ENCODE measurements at places on chromosomes 3 and 15.

DNA sequence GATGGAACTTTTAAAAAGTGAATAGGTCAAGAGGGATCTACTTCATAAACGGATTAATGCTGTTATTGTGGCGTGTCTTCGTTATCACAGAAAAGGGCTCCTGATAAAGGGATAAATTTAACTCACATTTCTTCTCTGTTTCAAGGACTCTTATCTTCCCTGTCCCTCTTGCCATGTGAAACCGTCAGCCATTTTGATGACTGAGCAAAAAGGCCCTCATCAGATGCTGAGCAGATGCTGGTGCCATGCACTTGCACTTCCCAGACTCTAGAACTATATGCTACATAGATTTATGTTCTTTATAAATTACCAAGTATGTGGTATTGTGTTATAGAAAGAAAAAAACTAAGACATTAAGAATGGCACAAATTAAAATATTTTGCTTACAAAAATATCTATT is 1011.8 kb upstream of the GBE1 start:
- DNase-seq = no peak

- peak; percentile 22 for DNase-seq
Observed at GRCh38 chr15:80414546-80415357, 10.6 kb downstream of the ARNT2 start.

DNA sequence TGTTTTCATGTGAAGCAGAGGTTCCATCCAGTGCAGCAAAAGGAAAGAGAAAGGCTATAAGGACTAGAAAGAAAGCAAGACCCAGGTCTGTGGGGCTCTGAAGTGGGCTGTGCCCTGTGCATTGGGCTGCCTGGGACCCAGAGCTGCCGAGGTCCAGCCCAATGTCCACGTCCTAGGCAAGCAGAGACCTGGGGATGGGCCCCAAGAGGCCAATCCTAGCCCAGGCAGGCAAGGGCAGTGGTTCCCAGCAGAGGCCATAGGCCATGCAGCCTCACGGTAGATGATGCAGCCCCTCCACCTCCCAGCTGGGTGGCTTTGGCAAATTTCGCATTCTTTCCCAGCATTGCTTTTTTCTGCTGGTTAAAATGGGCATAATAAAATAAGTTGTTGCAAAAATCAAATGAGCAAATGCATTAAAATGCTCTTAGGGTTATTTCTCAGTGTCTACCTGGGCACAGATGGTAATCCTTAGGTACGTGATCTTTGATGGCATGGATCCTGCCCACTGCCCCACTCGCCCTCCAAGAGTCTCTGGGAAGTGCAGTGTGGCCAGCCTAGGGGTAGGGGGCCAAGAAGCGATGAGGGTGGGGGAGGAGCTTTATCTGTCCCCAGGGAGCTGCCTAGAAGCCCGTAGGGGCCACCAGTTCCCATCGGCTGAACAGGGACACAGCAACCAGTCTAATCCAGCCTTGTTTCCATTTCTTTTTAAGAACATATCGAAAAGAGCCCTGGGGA is 22.3 kb upstream of the GP9 start:
- no peak for DNase-seq

DNA sequence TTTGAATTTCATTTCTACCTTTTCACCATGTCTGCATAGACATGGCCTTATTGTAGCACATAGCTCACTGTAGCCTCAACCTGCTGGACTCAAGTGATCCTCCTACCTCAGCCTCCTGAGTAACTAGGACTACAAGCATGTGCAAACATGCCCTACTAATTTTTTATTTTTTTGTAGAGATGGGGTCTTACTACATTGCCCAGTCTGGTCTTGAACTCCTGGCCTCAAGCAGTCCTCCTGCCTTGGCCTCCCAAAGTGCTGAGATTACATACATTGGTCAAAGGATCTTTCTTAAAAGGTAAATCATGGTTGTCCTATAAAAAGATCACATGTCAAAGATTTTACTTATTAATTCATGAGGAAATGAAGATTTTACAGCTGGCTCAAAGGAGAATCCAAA is 57.2 kb upstream of the GOLGA8B start:
- DNase-seq = no peak

- DNase-seq = no peak
Observed at GRCh38 chr15:42184296-42184695, 23.8 kb downstream of the VPS39 start.

GRCh38 chr3:177426878-177427495 is 229.7 kb upstream of the TBL1XR1 start:
- DNase-seq = no peak

GRCh38 chr3:10999221-11000107 is 6.9 kb downstream of the SLC6A1 start:
- no peak for DNase-seq

GRCh38 chr3:172447611-172448579 is at the start of gene GHSR:
TSS of gene GHSR (minus strand) at chr3:172448456. CDS start at chr3:172448413, 43 bp downstream.
- DNase-seq = no peak

DNA sequence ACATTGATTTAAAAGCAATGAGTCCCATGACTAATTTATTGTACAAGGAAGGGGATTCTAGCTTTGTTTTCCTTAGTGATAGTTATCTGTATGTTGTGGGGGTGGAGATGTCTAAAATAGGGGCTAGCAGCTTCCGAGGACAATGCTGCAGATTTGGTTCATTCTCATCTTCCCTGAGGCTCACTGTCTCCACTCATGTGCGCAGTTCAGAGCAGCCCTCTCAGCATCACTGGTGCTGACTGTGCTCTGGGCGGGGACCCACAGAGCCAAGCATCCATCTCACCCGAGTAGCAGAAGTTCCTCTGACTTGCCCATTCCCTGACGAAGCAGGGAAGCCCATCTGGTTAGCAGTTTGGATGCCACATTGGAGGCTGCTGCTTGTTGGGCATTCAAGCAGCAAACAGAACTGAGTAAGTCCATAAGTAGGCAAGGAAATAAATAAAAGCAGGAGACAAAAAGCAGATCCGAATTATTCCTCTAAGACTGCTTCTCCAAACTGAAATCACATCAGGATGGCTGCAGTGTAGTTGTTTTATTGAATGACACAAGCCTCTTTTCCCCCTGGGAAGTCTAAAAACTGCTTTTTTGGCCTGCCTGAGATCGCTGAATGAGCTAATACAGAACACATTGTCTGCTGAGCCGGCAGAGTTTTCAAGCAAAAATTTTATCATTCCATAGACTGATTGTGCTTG is 27.5 kb downstream of the RARB start:
- DNase-seq = no peak

DNA sequence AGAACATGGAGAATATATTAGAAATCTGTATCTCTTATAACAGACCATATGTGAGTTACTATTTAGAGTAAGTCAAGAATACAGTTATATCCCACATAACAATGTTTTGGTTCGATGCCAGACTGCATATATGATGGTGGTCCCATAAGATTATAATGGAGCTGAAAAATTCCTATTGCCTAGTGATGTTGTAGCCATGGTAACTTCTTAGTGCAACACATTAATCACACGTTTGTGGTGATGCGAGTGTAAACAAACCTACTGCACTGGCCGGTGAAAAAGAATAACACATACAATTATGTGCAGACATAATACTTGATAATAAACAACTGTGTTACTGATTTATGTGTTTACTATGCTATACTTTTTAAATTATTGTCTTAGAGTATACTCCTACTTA is 69.8 kb upstream of the MNS1 start:
- DNase-seq = no peak

DNA sequence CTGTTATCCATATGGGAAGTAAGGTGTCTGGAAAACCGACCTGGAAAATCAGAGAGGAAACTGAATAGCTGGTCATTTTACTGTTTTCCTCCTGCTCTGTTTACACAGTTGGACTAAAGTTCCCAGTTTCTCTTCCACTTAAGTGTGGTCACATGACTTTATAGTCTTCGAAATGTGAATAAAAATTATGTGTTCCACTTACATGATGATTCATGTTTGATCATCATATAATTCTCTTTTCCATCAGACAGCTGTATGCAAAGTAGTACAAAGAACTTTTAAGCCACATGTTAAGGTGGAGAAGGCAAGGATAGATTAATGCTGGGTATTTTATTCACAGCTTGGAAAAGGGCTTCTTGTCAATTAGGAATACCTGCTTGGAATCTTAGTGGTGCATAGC is 525.5 kb upstream of the BCHE start:
- no peak for DNase-seq

- peak; percentile 61 for DNase-seq
Observed at GRCh38 chr15:40906991-40907802, 12.9 kb downstream of the VPS18 start.
